ENCODE measurements at places on chromosomes 1 and 21.

- DNase-seq = no peak
These were observed 14.6 kb downstream of the RPS6KA1 start for GRCh38 chr1:26544126-26544525.

DNA sequence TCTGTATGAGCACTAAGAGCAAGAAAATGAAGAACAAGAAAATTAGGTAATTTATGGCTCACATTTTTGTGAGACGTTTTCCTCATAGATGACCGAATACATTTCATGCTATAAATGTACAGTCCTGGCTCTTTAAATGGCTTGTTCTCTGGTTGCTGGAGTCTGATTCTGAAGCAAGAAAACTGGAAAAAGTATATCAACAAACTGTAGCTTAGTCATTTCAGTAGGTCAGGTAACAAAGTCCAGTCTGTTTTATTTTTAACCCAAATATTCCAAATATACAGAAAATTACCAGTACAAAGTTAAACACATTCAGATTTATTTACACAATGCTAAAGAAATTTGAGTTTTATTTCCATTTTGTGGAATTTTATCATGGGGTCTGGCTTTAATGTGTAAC lies 2.5 kb upstream of the MYBPHL start:
- no peak for DNase-seq

- no peak for DNase-seq
These were observed 7.9 kb downstream of the CD53 start for GRCh38 chr1:110880708-110881374.

GRCh38 chr1:61782771-61783170 lies 40.5 kb downstream of the PATJ start:
- DNase-seq = no peak

GRCh38 chr1:116927049-116927798 lies 17.5 kb downstream of the PTGFRN start:
- DNase-seq = no peak

GRCh38 chr1:173210716-173211231 lies 3.6 kb upstream of the TNFSF4 start:
- no peak for DNase-seq

GRCh38 chr1:218510153-218510772 lies 165.1 kb downstream of the TGFB2 start:
- DNase-seq = no peak

DNA sequence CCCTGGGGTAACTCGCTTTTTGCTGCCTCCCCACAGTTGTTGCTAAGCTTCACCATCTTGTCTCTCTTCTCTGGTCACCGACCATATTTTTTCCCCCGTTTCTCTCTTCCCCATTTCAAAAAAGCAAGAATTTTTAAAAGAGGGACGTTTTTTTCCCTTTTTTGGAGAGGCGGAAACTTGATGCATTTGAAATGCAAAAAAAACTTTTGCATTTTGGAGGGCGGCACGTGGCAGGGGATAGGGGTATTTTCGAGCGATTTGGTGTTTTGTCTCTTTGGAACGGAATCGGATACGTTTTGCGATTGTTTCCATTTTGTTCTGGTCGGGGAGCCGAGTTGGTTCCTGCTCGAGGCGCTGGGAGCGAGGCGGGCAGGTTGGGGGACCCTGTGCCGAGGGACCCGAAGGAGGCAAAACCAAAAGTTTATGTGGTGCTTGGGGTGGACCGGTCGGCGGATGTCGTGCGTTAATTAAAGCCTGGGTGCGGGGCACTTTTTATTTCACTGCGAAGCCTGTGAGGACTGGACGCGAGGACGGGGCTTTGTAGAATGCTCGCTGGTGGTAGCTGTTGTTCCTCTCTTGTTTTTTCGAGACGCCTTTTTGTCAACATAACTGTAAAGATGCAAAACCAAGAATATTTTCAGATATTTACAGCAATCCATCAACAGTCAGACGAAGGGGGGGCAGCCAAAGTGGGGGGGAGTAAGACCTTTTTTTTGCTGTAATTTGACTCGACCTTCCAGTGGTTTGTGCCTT lies 884 bp downstream of the H3-3A start:
- DNase-seq = peak; percentile 45

Measured in EL (cell line).